ENCODE measurements at places on chromosomes 16 and 17.

DNA sequence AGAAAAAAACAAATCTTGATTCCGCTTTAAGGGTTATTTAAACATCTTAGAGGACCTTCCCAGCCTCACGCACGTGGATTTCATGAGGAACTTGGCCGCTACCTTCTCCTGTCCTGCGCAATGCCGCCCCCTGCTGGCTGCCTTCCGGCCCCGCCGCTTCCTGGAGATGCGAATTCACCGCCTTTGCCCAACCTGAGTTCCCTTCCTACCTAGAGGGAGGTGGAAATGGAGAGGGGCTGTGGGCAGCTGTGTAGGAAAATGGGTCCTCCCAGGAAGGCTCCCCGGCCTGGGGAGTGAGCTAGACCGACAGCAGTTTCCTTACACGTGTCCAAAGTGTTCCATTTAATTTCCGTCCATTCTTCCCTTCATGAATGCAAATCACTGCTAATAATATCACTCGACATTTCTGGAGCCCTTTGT, 1.0 kb upstream of the ABCC12 start:
- DNase-seq, result peak; percentile 53

GRCh38 chr16:64290461-64290860, 831.4 kb downstream of the CDH11 start:
- DNase-seq, result no peak

DNA sequence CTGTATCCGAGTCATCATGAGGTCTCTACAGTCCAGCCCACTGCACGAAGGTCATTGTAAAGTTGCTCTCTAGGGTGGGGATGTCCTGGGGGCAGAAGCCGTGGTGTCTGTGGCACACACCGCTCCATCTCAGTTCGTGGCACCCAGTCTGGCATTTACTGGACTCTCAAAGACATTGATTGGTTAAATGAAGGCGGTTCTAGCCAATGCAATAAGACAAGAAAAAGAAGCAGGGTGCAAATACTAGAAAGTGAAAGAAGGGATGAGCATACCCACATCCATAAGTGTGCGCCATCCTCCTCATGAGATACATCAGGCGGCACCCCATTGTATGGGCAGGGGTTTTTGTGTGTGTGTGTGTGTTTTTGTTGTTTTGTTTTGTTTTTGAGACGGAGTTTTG, 10.7 kb upstream of the ATP2A3 start:
- DNase-seq, result no peak

GRCh38 chr17:28996554-28997096, 9.2 kb downstream of the SEZ6 start:
- DNase-seq, result no peak

GRCh38 chr17:14299280-14300141, 1.4 kb upstream of the HS3ST3B1 start:
- no peak for DNase-seq

DNA sequence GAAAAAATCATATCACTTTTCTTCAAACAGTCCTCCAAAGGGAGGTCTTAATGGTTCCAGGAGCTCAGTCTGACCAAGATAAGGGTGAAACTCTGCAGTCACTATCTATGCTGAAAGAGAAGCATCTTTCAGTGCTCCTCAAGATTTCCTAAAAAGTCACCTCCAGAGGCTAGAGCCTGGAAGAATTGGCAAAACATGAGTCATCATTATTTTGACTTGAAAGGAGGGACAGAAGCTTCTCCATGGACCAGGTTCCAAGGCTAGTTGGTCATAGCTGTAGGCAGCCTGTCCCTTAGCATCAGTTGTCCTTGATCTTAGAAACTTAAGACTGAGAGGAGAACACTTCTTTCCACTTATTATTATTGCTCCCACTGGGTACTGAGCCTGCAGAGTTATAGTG, 219.0 kb upstream of the ASIC2 start:
- DNase-seq, result no peak

DNA sequence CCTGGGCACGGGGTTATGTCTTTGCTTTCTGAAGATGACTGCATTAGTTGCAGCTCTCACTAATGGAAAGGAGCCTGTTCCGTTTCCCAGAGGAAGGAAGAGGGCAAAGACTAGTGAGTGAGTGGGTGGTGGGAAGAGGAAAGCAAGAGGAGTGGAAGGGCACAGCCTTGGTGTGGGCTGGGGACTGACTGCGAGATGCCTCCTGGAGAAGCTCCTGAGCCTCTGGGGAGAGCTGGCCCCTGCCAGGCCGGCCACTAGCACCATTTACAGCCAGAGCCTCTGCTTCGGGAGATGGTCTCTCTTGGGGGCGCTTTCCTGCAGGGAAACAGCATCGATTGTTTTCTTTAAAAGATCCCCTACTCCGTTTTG, 825 bp upstream of the RHBDL3 start:
- no peak for DNase-seq

DNA sequence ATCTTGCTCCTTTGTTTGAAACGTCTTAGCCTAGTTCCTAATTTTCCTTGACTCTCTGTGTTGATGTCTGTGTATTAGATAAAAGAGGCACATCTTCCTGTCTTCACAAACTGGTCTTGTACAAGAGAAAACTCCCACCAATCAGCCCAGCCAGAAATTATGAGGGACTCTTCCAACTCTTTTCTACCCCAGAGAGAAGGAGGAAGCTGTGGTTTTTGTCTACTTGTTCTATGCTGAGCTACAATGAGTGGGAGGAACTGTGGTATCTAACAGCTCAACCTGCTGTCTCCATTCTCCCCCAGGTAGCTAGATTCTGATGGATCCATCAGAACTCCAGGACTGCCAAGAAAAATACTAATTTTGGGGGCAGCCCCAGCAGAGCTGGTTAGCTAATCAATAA, 392.5 kb downstream of the HS3ST3B1 start:
- no peak for DNase-seq

- DNase-seq, result no peak
These were observed 2.3 kb upstream of the NT5M start for GRCh38 chr17:17300624-17301568.

DNA sequence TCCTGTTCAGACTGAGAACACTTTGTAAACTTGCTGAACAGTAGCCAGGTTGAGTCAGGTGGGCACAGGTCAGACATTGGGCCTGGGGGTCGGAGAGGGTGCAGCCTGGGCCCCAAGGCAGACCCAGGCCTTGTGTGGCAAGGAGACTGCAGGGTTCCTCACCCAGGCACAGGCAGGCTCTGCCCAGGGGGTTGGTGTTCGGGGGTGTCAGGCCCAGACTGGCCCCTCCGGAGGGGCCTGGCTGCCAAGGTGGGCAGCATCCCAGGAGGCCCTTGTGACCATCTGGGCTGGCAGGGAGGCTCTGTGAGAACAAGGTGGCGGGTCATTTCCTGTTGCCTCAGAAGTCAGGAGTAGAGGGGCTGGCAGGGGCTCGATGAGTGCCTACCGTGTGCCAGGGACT, 585 bp upstream of the MYO15A start:
- DNase-seq, result no peak

- DNase-seq, result peak; percentile 56
These were observed 453.3 kb downstream of the KCNJ2 start for GRCh38 chr17:70622368-70623260.

- no peak for DNase-seq
These were observed 40.2 kb downstream of the MAF start for GRCh38 chr16:79560318-79560717.

DNA sequence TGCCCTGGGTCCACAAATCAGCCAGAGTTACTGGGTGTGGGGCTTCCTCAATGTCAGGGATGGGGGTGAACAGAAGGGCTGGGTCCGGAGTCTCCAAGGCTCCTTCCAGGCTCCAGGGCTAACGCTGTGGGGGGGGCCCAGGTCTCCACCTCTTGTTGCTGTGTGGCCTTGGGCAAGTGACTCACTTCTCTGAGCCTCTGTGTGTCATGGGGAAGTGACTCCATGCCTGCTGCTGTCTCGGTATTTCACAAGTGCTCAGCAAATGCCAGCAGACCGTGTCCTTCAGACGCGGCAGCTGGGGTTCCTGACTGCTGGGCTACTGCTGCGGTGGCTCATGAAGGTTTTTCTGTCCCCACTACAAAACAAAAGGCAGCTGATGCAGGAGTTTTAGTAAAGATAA, 26.6 kb downstream of the JPH3 start:
- DNase-seq, result no peak

DNA sequence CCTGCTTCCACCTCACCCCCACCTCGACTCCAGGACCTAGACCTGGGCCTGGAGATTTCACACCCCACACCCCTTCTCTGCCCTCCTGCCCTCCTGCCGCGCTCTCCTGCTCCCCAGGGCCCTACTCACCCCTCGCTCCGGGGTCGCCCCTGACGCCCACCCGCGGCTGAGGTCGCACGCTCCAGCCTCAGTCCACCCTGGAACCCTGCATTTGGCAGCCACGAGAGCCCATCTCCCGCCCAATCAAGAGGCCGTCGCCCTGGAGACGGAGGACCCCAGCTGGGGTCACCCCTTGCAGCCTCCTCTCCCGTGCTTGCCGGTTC, 16.1 kb downstream of the TLE7 start:
- DNase-seq, result no peak

DNA sequence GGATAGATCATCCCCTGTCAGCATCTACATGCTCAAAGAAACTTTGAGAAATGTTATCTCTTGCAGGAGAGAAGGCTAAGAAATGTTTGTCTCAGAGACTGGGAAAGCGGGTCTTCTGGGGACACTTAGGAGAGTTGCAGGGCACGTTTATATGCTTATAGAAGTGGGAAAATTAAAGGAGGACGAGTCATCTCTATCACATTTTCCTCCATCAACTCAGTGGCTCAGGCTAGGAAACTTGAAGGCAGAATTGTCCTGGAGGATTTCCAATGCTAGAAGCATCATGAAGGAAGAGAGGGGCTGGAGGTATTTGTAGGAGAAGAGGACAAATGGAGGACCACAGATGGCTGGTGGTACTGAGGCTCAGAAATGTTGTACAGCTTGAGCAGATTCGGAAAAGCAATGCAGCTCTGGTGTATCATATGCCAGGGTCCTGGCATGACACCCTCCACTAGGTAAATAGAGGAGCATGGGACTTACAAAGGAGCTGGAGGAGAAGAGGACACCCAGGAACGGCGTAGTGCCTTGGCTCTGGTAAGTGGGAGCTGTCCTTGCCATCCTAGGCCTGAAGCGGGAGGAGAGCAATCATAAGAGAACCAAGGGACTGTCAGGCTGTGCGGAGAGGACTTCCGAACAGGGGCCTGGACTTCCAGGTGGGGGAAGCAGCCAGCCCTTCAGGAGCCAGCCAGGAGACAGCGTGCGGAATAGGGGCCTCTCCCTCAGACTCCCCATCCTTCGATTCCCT, 4.5 kb upstream of the HS3ST3B1 start:
- no peak for DNase-seq

DNA sequence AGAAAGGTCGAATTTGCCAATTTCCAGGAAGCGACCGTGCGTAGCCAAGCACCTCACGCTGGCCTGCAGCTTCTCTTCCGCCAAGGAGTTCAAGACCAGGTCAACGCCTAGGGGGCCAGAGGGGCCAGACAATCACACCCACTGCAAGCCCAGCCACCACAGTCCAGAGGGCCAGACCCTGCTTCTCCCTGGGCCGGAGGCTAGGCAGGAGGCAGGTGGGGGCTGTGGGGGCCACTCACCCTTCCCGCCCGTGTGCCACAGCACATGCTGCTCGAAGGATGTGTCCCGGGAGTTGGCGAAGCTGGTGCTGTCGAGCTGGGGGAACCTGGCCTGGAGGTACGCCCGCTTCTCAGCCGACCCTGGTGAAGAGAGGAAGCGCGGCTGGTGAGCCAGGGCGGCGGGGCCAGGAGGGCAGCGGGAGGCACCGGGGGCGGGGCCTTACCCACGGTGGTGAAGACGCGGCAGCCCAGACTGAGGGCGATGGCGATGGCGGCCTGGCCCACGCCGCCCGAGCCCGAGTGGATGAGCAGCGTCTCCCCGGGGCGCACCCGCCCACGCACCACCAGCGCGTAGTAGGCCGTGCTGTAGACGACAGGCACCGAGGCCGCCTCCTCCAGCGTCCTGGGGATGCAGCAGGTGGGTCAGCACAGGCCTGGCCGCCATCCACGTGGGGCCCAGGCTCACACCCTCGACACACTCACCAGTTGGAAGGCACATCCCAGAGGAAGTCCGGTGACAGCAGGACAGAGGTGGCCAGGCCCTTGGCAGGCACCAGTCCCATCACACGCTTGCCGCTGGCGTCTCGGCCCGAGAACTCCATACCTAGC, 14.3 kb downstream of the FASN start:
- no peak for DNase-seq

DNA sequence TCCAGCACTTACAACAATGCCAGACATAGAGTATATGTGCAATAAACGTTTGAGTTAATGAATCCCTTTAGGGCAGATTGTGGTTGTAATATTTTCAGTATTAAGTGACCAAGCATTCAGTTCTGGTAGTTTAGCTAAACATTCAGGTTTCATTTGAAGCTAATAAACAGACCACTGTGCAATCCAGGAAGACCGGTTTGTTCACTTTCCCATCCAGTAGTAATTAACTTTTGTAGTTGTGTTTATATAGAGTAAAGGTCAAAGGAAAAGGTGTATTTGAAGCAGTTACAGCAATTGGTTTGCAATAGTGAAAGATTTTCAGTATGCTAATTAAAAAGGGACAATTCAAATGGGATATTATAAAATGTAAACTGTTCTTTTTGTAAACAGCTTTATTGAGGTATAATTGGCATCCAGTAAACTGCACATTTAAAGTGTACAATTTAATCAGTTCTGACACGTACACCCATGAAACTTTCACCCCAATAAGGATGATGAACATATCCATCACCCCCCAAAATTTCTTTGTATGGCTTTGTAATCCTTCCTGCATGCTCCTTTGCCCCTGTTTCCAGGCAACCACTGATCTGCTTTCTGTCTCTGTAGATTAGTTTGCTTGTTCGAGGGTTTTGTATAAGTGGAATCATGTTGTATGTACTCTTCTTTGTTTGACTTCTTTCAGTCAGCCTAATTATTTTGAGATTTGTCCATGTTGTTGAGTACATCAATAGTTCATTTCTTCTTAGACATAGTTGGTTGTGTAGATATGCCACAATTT, 26.3 kb downstream of the MRTFB start:
- DNase-seq, result peak; percentile 83

- peak; percentile 64 for DNase-seq
These were observed 41.7 kb downstream of the HEATR6 start for GRCh38 chr17:60036796-60037677.

GRCh38 chr16:87922250-87922871, 14.0 kb downstream of the CA5A start:
- no peak for DNase-seq

DNA sequence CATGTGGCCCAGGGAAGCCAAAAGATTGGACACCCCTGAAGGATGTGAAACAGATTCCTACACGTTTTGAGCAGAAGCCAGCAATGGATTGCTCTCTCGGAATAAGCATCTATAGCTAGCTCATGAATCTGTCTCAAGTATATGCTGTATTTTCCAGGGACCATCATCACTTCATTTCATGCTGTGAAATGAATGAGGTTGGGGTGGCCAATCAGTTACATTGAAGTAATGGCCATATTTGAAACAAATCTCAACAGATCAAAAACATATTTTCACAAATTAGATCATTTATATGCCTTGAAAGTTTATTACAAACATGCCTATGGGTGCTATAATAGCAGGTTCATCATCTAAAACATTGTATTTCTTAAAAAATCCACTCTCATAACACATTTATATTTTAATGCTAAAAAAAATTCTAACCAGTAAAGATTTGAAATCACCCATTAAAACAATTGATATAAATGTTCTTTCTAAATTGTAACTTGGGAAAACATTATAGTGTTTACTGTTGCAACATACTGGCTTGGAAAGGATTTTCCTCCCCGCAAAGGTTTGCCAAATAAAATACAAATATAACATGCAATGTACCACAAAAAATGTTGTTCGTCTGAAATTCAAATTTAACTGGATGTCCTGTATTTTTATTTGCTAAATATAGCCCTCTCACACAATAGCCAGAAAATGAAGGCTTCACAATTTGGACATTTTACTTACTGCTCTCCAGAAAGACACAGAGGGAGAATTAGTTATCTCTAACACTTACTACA, 743.6 kb downstream of the KCNJ2 start:
- no peak for DNase-seq
